CD4-positive, alpha-beta T cell treated with Interleukin-6 at 100 ng/mL for 8 hours (primary cell): ENCODE measurements at places on chromosomes 2 and 18.
A peak's percentile ranks its signal among the peaks of the same experiment; 100 is the strongest.

DNA sequence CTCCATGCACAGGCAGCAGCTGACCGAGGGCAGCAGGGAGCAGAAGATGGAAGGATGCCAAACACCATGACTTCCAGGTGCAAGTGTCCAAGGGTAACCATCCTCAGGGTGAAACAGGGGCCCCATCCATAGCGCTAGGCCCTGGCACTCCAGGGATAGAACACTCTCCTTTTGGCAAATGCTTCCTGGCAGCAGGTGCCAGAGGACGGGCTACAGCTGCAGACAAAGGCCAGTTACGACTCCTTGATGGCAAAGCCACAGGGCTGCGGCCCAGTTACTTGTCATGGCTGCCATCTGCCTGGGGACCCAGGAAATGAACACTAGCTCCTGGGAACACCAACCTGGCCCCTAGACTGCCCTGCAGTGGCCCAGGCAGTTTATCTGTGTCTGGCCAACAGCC is 178.8 kb downstream of the TMEM163 start:
- DNase-seq: no peak

- DNase-seq: no peak
Observed at GRCh38 chr2:177984749-177985148, 87.8 kb downstream of the PDE11A start.

GRCh38 chr2:75920859-75921551 is 210.3 kb upstream of the GCFC2 start:
- DNase-seq: no peak

GRCh38 chr2:16185801-16186272 is 245.5 kb downstream of the MYCN start:
- DNase-seq: no peak

DNA sequence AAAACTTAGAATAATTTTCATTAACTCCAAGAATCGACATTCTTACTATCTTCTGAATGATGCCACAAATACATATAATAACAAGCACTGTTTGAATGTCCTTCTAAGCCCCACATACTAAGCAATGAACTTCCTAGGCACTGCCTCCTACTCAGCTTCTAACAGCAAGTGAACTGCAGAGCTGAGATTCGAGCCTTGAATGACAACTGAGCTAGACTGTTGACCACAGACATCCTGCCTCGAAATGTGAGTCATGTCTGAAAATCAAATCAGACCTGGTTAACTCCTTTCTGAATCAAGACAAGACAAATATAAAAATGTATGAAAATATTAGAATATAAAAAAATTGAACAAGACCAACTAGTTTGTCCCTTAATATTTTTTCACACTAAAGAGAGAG is 108.1 kb downstream of the MYT1L start:
- no peak for DNase-seq

GRCh38 chr2:98825858-98826257 is 94.9 kb upstream of the MGAT4A start:
- no peak for DNase-seq

DNA sequence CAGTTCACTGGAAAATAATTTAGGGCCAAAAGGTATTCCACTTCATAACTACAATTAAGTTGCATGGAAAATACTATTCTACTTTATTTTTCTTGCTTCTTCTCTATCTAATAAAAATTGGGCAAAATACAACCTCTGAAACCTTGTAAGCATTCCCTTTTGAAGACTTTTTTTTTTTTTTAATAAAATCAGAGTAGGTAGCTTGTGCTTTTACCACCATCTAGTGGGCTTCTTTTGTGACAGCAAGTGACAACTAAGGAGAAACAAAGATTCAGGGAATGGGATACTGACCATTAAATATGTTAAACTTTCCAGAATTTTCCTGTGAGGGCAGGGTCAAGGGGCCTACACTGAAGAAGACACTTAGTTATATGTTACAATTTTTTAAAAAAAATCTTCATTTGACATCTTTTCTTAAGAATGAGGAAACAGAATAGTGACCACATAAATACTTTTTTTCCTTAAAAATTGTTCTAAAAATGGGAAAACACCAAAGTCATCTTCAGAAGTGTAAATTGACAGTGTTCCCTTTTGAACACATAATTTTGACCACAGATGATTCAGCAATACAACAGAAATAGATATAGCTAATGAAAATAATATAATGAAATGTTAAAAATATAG is 1183.2 kb upstream of the ACVR2A start:
- DNase-seq: no peak

- DNase-seq: no peak
Observed at GRCh38 chr2:136376211-136376610, 258.3 kb upstream of the CXCR4 start.

GRCh38 chr2:237236188-237236587 is 150.5 kb downstream of the COPS8 start:
- DNase-seq: no peak

DNA sequence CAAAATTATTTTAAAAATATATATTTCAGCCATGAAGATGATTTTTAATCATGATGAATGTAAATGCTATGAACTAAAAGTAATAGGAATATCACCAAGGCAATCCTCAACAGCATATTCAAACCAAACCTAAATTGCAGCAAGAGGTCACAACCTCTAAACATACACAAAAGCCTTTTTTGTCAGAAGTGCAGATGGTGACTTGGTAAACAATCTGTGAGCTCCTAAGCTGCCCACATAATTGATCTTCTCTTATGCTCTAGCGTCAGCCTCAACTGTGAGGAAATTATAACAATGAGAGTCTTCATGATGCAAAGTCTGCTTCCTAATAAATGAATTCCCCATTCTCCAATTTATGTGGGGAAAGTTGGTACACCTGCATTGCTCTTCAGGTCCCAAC is 113.2 kb downstream of the TSN start:
- DNase-seq: no peak

GRCh38 chr2:228793116-228793515 is 478.0 kb downstream of the PID1 start:
- no peak for DNase-seq

GRCh38 chr18:36095936-36096519 is 28.7 kb upstream of the RPRD1A start:
- peak; percentile 39 for DNase-seq

- DNase-seq: no peak
Observed at GRCh38 chr2:56014046-56014730, 90.6 kb upstream of the EFEMP1 start.

DNA sequence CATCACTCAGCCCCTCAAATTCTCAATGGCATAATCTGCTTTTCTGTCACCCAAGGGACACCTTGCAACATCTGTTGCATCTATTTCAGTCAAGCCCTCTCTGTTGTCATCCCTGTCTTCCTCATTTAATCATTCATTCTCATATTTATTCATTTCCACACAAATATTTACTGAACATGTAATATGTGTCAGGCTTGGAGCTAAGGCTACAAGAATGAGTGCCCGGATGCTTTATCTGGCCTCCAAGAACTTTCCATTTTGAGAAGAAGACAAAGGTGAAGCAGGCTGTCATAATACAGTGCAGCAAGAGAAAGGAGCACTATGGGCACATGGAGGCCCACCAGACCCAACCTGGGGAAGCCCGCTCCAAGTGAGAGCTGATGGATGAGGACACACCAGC is 15.6 kb downstream of the IL18RAP start:
- no peak for DNase-seq

- no peak for DNase-seq
Observed at GRCh38 chr2:224612578-224612977, 27.4 kb upstream of the CUL3 start.

DNA sequence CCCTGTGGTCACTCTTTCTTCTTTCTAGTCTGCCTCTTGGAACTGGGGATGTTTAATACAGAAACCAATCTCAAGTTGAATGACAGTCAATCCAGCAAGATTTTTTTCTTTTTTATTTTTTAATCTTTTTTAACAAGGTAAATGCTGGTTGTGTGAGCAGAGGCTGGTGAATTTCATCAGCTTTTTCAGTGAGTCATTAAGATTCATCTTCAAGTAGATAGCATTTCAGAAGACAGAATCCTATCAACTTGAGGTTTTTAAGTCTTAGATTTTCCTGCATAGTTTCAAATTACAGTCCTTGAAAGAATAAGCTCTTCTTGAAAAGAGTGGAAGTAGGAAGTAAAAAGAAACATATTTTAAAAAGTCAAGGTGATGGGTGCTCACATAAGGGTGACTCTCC is 12.4 kb downstream of the SLC8A1 start:
- no peak for DNase-seq

- no peak for DNase-seq
Observed at GRCh38 chr18:59353079-59353680, 5.9 kb downstream of the LMAN1 start.

DNA sequence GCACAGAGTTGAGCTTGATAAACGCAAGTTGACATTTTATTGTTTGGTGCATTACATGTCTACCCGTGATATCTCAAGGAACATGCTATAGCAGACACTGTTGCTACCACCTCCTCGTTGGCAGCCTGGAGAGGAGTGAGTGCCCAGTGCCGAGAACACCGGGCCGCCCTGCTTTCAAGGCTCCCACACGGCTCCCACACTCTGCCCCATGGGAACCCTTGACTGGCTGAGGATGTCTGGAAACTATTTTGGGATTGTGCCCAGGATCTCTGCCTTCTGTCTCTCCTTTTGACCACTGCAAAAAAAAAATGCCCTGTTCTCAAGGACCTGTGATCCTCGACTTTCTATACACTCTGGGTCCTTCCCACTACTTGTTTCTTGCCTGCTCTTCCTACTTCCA is 21.1 kb downstream of the TET3 start:
- no peak for DNase-seq

- DNase-seq: no peak
Observed at GRCh38 chr18:46051731-46052461, 20.2 kb downstream of the PSTPIP2 start.

- DNase-seq: peak; percentile 69
Observed at GRCh38 chr2:191030521-191031154, 16.7 kb upstream of the STAT1 start.

- DNase-seq: no peak
Observed at GRCh38 chr18:59265974-59266369, 7.3 kb downstream of the RAX start.

GRCh38 chr2:138652378-138652777 is 127.8 kb downstream of the NXPH2 start:
- DNase-seq: no peak

DNA sequence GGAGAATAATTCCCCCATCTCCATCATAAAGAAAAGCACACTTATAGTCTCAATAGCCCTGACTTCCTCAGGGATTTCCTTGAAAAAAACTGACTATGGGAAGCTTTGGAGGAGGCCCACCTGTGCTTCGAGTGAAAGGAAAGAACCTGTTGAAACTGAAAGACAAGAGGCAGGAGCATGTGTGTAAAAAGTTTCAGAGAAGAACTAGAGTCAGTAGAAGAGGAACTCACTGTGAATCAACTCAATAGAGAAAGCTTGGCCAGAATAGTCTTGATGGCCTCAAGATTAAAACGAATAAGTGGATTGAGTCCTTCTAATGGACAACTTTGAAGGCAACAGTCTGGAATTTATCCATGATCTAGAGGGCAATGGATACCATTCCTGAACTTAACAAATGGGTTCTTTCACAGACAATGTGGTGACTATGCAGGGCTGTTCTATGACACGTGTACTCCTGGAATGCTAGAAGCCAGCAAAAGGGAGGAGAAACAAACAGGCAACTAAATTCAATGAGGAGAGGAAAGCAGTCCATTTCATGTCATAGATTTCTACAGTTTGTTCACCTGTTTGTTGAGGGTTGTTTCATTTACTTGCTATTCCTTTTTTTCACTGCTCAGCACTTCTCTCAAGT is 442.3 kb downstream of the GRB14 start:
- no peak for DNase-seq

DNA sequence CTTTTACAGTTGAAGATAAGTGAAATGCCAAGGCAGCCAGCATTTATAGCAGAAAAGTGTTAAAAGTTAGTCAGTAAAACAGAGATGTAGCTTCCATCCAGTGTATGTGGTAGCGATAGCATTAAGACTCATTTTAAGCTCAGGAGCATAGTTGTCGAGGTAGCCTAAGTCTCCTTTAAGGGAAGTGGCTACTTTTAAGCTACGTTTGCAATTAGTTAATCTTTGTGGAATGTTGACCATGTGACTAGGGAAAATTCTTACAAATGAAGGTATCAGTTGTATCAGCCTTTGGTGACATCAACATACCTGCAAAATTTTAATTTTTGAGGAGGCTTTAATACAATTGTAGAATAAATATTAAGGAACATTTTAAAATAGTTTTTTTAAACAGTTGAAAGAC is 61.9 kb downstream of the LHCGR start:
- DNase-seq: no peak

GRCh38 chr18:63677500-63678225 is 16.0 kb upstream of the SERPINB3 start:
- DNase-seq: no peak

DNA sequence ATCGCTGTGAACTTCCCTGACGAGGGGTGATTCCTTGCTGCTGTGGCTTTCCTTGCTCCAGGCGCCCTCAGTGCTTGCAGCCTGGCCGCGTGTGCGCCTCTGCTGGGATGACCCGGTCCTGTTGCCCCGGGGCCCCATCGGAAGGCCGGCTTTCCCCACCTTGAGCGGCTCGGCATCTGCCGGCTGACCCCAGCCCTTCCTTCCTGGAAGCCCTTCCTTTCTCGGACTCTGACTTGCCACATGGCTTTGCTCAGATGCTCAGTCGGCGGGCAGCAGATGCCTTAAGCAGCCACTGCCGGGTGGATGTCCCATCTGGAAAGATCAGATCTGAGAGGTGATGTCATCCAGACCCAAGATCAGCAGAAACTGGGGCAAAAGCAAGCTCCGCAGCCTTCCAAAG is 100.5 kb upstream of the ODC1 start:
- no peak for DNase-seq
